ENCODE measurements at places on chromosomes 13 and 19.
A peak's percentile ranks its signal among the peaks of the same experiment; 100 is the strongest.

DNA sequence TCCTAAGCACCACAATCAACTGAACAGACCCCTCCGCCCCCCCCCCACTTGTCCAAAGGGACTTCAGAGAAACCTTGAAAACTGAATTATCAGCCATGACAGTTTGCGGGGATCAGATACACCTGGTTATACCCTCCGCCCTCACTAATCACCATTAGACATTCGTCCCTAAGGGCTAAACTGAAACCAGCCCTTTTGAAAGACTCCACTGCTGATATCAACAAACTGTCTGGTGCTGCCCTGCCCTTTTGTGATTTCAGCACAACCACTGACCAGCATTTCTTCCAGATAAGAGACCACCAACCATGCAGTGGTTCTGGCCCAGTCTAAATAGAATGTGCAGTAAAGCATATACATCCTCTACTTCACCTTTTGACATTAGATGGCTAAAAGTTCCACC, 1422.9 kb downstream of the EFNB2 start:
- no peak for DNase-seq

DNA sequence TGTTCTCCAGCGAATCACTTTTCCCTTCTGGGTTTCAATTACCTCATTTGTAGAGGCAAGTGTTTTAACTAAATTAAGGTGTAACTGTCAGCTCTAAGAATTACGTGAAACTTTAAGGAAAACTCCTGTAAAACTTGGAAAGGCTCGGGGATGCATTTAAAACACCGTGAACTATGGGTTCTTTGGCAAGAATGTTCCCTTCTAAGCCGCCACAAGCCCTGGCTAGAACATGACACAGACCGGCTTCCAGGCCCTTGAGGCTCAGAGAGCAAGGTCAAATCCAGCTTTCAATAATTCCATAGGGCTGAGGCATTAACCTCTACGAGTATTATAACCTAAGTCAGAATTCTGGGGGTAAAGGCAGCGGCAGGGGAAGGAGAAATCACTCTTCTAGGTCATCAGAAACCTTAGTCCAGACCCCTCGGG, 685 bp downstream of the VWA8 start:
- DNase-seq: no peak

DNA sequence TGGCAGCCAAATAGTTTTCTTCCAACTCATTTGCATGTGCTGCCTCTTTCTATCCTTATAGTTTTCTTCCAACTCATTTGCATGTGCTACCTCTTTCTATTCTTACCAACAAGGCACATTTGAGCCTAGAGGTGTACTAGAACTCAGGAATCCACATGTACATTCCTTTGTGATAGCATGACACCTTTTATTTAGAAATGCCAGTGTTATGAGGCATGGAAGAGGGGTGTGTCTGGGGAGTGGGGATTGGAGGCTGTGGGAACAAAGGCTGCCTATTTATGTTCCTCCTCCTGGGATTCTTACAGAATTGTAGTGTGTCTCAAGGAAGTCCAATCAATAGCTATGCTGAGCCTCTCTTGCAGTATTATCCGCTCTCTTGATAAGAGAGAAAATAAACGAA, 966.7 kb downstream of the PCDH17 start:
- no peak for DNase-seq

GRCh38 chr13:42049454-42049813, 986 bp downstream of the DGKH start:
- no peak for DNase-seq

DNA sequence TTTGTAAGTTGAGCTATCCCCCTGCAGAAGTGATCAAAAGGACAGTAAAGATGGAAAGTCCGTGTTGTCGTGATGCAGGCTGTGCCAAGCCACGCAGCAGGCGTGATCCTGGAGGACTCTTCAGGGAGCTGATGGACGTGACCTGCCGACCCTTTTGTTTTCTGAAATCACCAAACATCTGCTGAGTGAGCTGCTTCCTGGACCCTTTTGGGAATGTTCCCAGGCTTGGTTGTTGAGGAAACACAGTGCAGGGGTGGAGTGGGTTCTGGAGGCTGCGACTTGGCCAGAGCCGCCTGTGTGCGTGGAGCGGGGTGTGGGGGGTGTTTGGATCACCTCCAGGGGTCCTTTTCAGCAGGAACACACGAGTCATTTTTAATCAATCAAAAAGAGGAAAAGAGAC, 15.4 kb upstream of the CPAMD8 start:
- DNase-seq: no peak

DNA sequence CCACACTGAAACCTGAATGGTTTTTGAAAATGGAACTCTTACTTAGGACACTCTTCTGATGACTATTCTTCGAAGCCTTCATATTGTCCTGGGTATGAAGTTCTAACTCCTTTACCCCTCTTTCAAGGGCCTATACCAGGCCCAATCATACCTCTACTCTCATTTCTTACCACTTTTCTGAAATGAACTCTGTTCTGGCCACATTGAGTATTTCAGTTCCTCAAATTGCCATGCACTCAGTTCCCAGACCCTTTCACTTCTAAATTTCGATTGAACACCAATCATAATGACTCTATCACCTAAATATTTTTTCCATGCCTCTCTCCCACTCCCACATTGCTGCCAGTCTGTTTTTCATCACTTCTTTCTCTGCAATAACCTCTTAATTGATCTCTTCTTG, 53.7 kb downstream of the LACC1 start:
- DNase-seq: no peak

- DNase-seq: no peak
Observed at GRCh38 chr13:36736119-36736726, 62.4 kb downstream of the SERTM1 start.

DNA sequence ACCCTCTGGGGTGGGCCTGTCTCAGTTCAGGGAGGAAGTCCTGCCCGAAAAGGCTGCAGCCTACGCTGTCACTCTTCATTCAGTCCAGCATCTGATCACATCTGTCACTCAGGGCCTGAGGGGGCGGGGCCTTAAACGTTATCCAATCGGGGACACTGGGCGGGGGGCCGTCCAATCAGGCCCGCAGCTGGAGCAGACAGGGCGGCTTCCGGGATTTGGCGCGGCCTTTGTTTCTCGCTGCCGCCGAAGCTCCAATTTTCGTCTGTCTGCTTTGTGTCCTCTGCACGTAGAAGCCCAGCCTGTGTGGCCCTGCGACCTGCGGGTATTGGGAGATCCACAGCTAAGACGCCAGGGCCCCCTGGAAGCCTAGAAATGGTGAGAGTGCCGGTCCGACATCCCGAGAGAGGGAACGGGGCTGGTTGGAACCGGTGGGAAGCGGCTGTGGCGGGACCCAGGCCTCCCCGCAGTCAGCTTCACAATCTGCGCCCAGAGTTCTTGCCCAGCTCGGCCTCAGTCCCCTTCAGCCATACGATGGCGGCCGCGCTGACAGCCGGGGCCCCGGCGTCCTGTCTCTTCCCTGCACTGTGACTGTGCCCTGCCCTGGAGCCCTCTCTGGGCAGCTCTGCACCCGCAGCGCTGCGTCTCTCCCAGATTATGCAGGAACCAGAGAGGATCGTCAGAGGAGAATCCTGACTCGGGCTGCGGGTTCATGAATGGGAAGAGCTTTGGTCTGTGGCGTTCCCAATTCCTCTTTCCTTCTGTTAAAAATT, at the start of gene ZNF730:
TSS of gene ZNF730 (plus strand) at position 224 of the 770 bp plus-strand sequence. CDS start at position 373, 149 bp downstream.
- DNase-seq: peak; percentile 25

DNA sequence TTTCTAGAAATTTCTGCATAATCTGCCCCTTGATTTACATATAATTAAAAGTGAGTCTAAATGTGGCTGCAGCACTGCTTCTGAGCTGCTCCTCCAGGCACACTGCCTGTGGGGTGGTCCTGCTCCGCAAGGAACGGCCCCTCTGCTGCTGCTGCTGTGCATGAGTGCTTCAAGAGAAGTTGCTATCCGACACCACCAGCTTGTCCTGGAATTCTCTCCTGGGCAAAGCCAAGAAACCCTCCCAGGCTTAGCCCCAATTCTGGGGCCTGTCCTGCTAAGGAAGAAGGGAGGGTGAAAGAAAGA, 7.5 kb upstream of the PDCD5 start:
- DNase-seq: no peak

- no peak for DNase-seq
Observed at GRCh38 chr13:52808842-52809219, 39.6 kb downstream of the PCDH8 start.

- DNase-seq: no peak
Observed at GRCh38 chr13:19795956-19796355, 13.2 kb upstream of the PSPC1 start.

DNA sequence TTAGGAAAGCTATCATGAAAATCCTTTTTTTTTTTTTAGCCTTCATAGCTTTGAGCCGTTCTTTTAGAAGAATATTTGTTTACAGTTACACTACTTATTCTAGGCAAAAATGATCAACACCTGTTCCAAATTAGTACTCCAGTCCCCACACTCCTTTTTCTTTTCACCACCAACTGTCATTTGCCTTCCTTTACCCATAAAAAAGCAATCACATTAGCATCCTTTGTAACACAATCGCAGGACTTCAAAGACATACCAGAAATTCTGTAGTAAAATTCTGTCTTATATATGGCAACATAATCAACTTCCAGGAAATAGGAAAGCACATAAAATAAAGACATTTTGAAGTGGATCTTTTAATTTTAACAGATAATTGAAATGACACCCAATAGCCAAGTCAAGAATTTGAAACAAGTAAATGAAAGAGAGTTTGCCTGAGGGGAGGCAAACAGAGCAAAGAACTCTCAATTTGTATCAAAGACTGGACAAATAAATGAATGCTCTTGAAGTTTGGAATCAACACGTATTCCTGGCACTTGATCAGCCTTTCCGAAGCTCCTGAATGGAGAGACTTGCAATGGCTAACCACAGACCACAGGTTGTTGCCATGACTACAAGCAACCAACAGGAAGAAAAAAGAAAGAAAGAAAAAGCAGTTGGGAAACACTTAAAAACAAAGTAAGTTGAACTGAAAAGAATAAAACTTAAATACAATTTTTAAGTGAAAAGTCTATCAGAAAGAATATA, 206.8 kb downstream of the PCDH9 start:
- no peak for DNase-seq

DNA sequence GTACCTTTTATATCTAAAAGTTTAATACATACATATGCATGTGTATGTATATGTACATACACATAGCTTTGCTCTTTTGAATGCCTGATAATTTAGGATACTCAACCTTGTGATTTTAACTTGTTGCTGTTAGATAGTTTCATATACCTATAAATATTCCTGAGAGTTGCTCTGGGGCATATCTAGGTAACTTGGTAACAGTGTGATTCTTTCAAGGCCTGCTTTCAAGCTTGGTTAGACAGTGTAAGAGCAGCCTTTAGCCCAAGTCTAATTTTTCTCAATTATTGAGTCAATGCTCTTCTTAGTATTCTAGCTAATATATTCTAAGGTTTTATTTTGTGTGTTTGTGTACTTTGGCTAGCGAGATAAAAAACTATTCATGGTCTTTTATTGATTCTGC, 762.1 kb upstream of the MIR17HG start:
- no peak for DNase-seq

All from CD4-positive, alpha-beta T cell (primary cell).